Renal pelvis (tissue), 12 donors: ENCODE measurements at places on chromosomes 2 and 18. TPM values are rescaled to one million over a fixed set of nuclear protein-coding genes. Genes with fewer than 3 reads are reported as not detected.

Gene ASPRV1
- polyA plus RNA-seq: 4.3 TPM

Gene MAB21L4
- 11.2 TPM for polyA plus RNA-seq

Gene SOX11
- polyA plus RNA-seq: 17.3 TPM

Gene ANKRD30BL
- polyA plus RNA-seq: 0.78 TPM

Gene SERPINB10
- not detected for polyA plus RNA-seq

Gene GNAL
- polyA plus RNA-seq: 3.7 TPM

Gene PLB1
- polyA plus RNA-seq: 1.3 TPM

Gene VIT
- polyA plus RNA-seq: 0.06 TPM

Gene LTBP1
- polyA plus RNA-seq: 74.6 TPM

Gene HMSD
- 2.6 TPM for polyA plus RNA-seq

Gene TUBA3E
- not detected for polyA plus RNA-seq

Gene FSHR
- not detected for polyA plus RNA-seq
